ENCODE measurements at places on chromosomes 16 and 17. TPM values are rescaled to one million over a fixed set of nuclear protein-coding genes. Genes with fewer than 3 reads are reported as not detected.

RCVRN gene
- not detected for total RNA-seq

DNA sequence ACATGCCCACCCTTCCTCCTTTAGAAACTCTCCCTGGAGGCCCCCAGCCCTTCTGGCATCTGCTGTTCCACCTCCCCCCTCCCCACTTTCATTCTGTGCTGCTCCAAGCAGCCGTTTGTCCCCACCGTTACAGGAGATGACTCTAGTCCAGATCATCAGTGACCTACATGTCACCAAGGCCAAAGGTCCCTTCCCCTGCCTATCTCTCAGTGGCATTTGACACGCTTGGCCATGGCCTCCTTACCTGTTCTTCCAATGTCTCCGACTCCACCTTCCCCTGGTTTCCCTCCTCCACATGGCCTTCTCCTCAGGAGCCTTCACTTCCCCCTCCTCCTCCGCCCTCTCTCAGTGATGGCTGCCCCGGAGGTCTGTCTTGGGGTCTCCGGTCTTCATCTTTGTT is 9.4 kb downstream of the TMEM92 start:
- no peak for DNase-seq

BMERB1 gene
- 4.3 TPM for total RNA-seq

- DNase-seq, result no peak
These were observed 204.2 kb upstream of the FOXF1 start for GRCh38 chr16:86306011-86306644.

CDH13 gene
- total RNA-seq, result not detected

DNA sequence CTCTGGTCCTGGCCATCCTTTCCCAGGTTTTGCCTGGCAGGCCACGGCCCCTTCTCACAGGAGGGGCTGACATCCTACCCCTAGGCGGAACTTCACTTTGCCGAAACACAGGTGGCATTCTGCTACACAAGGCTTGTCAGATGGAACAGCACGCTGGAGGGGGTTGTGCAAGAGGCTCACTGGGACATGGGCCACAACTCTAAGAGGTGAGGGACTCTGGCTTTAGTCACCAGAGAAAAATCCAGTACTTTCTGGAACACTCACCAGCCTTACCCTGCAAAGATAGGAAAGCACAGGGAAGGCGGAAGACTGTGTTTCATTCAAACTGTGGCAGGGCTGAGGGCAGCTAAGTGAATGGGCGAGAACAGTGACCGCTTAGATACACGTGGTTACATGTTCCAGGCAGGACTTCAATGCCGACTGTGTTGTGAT is 18.3 kb downstream of the CDC42EP4 start:
- peak; percentile 99 for DNase-seq

DNA sequence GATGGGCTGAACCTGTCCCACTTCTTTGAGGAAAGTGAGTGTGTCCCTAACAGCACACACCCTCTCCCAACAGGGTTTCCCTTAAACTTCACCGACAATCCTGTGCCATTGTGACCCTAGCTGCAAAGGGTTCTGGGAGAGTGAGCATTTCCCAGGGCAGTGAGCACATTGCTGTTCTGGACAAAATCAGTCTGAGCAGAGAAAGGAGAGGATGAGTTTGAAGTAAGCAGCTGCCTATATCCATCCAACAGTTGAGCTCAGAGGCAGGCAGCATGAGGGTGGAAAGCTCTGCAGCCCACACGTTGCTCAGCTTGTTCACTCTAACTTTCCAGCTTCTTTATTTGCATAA is 296.5 kb upstream of the MAF start:
- DNase-seq, result no peak

LCAT gene
- 11.9 TPM for total RNA-seq

DNA sequence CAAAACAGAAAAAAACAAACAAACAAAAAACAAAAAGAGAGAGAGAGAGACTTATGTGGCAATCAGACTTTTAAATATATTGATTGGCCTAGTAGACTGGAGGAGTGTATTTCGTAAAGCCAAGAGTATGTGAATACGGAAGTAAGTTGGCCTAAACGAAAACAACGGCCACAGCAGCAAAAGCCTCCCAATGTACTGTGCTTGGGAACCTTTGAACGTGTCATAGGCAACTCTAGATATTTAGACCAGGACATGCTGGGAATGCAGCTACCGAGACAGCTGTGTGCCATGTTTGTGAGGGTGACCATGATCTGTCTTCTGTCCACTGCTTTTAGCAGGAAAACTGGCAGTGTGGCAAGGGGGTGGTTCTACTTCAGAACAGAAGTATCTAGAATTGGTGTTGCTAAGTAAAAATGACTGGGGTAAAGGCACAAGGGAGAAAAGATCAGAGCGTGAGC is 7.4 kb downstream of the MAF start:
- DNase-seq, result no peak

GRCh38 chr16:79697562-79698112 is 97.1 kb upstream of the MAF start:
- DNase-seq, result no peak

DPEP3 gene
- total RNA-seq, result not detected

GRCh38 chr16:85259832-85260167 is 147.5 kb upstream of the CIBAR2 start:
- DNase-seq, result no peak

CCR7 gene
- total RNA-seq, result not detected

- no peak for DNase-seq
These were observed 96.5 kb downstream of the WSCD1 start for GRCh38 chr17:6166492-6167179.

DNA sequence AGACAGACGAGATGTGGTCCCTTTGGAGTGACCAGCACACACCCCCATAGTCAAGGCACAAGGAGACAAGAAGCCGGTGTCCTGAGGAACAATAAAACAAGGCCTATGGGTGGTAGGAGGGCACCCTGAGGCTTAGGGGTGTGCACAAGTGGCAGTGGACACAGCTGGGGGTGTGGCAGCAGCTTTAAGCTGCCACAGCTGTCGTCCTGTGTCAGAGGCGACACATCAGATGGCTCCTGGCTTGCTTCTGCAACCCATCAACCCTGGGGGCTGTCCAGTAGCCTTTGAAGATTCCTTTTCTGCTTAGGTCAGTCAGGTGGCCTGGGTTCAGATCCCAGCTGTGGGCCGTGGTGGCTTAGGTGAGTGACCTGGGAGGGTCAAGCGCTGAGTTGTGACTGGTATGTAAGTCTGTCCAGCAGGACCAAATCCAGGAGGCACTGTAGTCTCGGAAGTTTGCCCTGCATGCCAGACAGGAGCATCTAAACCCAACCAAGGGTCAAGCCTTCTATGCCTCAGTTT is 15.8 kb downstream of the DRC3 start:
- no peak for DNase-seq

- peak; percentile 55 for DNase-seq
These were observed 9.0 kb upstream of the ZFP90 start for GRCh38 chr16:68529931-68530701.

DNA sequence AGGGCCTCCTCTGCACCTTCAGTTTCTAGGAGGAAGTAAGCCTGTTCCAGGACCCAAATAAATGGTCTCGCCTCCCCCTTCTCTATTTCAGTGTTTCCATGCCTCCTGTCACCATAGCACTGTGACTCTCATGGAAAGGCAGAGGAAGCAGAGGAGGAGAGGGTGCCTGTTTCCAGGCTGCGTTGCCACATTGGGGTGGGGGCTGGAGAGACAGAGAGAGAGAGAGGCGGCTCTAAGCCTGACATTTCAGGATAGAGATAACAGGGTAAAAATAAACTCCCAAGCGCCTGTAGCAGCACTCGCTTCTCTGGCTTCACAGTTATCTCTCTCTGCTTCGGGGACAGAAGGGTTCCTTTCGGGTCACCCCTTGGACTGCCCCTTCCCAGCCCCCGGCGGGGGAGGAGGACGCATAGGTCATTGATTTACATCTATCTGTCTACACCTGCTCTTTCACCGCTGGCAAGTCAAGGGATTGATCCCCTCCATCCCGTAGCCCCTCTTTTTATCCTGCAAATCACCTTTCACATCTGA is 71.2 kb upstream of the MRTFB start:
- DNase-seq, result no peak

ZNF75A gene
- 32.2 TPM for total RNA-seq

- DNase-seq, result no peak
These were observed 253.6 kb downstream of the CDH13 start for GRCh38 chr16:82880346-82880745.

DNA sequence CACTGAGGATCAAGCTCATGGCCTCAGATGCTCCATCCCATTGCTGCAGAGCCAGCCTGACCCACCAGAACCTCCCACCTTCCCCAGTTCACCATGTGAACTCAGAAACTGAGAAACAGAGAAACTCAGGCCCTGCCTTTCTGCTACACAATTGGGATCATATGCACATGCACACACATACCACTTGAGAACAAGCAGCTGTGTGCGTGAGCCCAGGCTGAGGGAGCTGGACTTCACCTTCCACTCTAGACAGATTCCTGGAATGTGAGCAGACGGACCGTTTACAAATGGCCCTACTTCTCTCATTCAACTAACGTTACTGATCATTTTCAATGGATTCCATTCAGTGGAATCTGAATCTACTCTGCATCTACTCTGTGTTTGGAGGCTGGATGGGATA is 1.7 kb upstream of the SPEM2 start:
- DNase-seq, result no peak

NDE1 gene
- total RNA-seq, result 119 TPM

- no peak for DNase-seq
These were observed 693.3 kb downstream of the CDH11 start for GRCh38 chr16:64428463-64429113.

ABCC11 gene
- total RNA-seq, result 0.83 TPM

DNA sequence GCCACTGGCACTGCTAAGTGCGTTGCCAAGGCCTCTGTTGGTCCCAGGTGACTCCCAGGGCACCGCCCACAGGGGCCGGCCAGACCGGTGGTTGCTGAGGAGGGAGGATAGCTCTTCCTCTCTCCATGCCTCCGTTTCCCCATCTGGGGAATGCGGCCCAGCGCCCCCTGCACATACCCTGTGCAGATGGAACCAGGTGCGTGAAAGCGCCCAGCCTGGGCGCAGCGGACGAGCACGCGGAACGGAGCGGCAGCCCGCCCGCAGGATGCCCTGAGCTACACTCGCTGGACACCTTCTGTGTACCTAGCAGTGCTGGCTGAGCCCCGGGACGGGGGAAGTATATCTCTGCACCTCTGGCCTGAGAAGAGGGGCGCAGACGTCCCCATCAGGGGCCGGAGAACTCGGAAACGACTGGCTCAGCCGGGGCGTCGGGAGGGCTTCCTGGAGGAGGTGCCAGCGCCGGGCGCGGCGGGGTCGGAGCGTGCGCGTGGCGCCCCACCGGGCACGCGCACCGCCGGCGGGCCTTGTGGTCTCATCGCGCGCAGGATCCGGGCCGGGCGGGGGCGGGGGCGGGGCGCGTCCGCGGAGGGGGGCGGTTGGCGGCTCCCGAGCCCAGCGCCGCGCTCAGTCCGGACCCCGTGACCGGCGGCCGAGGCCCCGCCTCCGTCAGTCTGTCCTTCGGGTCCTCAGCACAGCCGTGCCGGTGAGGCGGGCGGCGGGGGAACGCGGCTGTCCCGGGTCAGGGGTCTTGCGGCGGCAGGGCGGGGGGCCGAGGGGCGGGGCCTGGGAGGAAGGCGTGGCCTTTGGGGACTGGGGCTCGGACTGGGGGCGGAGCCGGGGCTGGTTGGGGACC is at the start of the genes CCDC78 and HAGHL:
TSS of gene CCDC78 (minus strand) at position 6 of the 853 bp plus-strand sequence. CDS start 76 bp downstream, outside the sequence.
TSS of gene HAGHL (plus strand) at position 669 of the 853 bp plus-strand sequence. CDS start 404 bp downstream, outside the sequence.
- DNase-seq, result peak; percentile 75

DNA sequence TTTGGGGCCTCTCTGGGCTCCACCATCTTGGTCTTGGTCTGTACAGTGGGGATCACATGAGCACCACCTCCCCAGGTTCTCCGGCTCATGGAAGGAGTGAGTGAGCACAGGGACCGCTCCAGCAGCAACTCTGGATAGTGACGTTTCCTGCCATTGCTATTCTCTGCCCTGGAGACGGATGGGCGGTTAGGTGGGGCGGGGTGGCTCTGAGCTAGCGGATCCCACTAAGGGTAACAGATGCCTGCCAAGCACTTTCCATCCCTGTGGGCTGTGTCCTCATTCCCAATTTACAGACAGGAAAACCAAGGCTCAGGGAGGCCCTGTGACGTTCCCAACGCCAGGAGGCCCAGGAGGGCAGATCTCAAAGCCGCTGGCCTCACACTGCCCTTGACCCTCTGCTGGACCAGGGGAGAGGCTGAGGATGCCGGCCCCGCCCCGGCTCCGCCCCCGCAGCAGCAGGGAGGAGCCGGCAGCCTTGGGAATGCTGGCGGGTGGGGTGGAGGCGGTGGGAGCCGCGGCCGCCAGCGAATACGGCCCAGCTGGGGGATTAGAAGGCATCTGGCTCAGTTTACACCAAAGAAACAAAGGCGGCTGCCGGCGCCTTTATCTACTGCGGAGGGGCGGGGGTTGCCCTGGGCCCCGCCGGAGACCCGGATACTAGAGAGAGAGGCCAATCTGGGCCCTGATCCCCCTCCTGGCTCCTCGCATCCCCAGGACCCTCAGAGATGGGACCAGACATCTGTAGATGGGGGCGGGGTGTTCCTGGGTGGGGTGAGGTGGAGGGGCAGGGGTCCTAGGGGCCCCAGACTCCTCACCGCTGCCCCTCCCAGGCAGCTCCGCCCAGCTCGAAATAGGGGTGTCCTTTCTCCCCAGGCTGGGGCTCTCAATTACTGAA is 122.3 kb upstream of the CIBAR2 start:
- DNase-seq, result peak; percentile 55
